IgD-negative memory B cell (primary cell): ENCODE measurements at places on chromosomes 3 and 15. TPM values are rescaled to one million over a fixed set of nuclear protein-coding genes. Genes with fewer than 3 reads are reported as not detected.

Gene IGF2BP2
- polyA plus RNA-seq, result not detected

Gene SMCO1
- not detected for polyA plus RNA-seq

Gene ITGB5
- polyA plus RNA-seq, result 0.69 TPM

Gene CLDN18
- polyA plus RNA-seq, result not detected

Gene NLGN1
- not detected for polyA plus RNA-seq

Gene TMEM62
- 18.0 TPM for polyA plus RNA-seq

Gene ACTR8
- polyA plus RNA-seq, result 21.0 TPM

Gene PARP15
- 16.6 TPM for polyA plus RNA-seq

Gene CFAP20DC
- polyA plus RNA-seq, result 0.53 TPM

Gene LRCH3
- 24.3 TPM for polyA plus RNA-seq

Gene PIERCE2
- 2.2 TPM for polyA plus RNA-seq

Gene HIGD2B
- polyA plus RNA-seq, result not detected

Gene HYKK
- not detected for polyA plus RNA-seq

Gene NUP210
- 72.2 TPM for polyA plus RNA-seq

Gene TM4SF4
- not detected for polyA plus RNA-seq

Gene ARGFX
- not detected for polyA plus RNA-seq

Gene PDIA5
- 4.2 TPM for polyA plus RNA-seq

Gene PLA2G4F
- polyA plus RNA-seq, result not detected

Gene TAMM41
- polyA plus RNA-seq, result 40.0 TPM
